ENCODE measurements at places on chromosomes 7 and 10.
A peak's percentile ranks its signal among the peaks of the same experiment; 100 is the strongest.

DNA sequence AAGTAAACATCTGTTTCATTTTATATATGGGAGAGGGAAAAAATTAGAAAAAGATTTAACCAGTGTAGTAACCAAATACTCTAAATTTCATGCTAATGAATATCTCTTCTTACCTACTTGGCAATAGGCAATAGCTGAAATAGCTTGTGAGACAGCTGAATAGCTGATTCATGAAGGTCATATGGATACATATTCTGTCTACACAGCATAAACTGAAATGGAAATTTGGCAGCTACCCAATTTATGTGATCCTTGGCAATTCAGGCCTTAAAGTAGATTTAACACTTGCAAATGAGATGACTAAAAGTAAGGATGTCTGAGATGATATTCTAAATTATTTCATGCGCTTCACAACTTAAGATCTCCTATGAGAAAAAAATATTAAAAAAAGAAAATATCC lies 261.2 kb upstream of the SEMA3A start:
- peak; percentile 1 for DNase-seq

DNA sequence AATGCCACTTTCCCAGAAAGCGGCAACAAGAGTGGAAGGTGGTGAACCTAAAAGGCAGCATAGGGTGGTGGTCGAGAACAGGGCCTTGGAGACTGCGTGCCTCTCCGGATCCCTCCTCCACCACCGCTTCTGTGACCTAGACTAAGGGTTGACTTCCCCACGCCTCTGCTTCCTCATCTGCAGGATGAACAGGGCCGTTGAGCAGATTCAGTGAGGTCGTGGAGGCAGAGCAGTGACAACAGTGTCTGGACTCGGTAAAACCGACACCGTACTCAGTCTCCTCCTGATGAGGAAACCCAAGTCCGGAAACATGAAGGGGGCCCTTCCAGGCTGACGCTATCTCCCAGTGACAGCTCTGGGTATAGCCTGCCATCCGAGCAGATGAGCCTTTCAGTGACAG lies 162.6 kb downstream of the CELF2 start:
- DNase-seq, result peak; percentile 89

DNA sequence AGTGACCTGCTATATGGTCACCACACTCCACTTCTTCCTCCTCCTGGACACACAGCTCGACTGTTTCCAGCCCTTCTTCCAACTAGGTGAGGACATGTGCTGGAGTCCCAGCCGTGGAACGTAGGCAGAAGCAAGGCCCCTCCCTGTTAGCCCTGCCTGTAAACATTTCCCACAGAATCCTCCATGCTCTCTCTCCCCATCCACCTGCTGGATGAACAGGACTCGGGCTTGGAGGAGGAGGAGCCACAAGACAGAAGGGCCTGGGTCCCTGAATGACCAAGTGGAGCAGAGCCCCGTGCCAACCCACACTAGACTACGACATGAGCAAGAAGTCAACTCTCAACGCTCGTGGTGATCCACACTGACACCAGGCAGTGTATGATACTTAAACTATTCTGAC lies 9.9 kb downstream of the CNPY1 start:
- DNase-seq, result no peak

- DNase-seq, result no peak
These were observed 72.0 kb downstream of the KCNMA1 start for GRCh38 chr10:77565590-77566023.

DNA sequence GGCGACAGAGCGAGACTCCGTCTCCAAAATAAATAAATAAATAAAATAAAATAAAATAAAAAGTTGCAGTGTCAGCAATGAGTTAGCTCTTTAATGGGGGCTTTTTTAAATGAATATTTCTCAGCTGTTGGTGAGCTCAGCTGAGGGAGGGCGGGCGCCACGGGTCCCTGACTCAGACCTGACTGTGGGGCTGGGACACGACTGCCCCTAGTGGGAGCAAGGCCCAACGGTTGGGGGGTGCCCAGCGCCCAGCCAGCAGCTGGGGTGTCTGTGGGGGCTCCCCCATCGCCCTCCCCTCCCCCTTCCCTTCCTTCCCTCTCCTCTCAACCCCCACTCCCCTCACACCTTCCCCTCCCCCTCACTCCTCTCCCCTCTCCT lies 46.6 kb downstream of the PWWP2B start:
- peak; percentile 93 for DNase-seq

- DNase-seq, result no peak
These were observed 119.7 kb downstream of the ABLIM1 start for GRCh38 chr10:114538181-114538906.

GRCh38 chr10:101694674-101695403 lies at the start of gene FBXW4:
TSS of gene FBXW4 (minus strand) at chr10:101695170. CDS start at chr10:101695105, 65 bp downstream.
- peak; percentile 82 for DNase-seq

DNA sequence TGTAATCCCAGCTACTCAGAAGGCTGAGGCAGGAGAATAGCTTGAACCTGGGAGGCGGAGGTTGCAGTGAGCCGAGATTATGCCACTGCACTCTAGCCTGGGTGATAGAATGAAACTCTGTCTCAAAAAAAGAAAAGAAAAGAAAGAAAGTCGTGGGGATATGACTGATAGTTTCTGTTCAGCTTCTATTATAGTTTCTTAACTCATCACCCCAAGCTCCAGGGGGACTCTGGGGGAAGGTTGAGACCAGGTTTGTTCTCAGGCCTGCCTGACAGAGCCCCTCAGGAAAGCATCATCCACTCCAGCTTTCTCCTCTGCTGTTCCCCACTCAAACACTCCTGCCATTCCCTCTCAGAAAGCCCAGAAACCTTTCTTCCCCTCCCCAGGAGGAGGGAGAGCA lies 542.4 kb upstream of the GALNT17 start:
- DNase-seq, result no peak

DNA sequence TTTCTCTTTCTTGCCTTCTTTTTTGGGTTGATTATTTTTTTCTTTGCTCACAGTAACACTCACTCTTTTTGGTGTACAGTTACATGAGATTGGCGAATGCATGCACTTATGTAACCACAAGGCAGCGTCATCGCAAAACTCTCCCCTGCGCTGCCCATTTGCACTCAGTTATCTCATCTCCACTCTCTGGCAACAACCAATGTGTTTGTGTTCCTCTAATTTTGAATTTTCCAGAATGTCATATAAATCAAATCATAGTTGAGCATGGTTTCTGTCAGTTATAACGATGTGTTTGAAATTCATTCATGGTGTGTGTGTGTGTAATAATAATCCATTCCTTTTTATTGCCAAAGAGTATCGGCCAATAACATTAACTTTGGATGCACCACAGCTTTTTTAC lies 23.0 kb upstream of the IGFBP3 start:
- DNase-seq, result no peak

- no peak for DNase-seq
These were observed 14.8 kb downstream of the CCL24 start for GRCh38 chr7:75798770-75799169.

DNA sequence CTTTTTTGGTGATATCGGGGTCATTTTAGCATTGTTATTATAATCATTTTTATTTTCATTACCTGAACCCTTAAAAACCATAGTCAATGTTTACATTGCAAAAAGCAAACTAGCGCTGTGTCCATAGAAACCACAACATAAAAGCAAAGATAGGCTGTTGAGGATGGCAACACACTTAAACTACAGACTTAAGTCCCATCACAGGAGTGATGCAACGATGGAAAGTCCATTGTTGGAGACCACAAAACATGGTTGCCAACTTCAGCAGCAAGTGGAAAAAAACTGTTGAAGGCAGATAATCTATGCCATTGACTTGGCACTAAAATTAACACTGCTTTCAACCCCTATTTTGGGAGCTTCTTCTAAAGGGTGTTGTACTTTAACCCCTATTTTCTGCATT lies 398.8 kb upstream of the IGFBP3 start:
- DNase-seq, result no peak

DNA sequence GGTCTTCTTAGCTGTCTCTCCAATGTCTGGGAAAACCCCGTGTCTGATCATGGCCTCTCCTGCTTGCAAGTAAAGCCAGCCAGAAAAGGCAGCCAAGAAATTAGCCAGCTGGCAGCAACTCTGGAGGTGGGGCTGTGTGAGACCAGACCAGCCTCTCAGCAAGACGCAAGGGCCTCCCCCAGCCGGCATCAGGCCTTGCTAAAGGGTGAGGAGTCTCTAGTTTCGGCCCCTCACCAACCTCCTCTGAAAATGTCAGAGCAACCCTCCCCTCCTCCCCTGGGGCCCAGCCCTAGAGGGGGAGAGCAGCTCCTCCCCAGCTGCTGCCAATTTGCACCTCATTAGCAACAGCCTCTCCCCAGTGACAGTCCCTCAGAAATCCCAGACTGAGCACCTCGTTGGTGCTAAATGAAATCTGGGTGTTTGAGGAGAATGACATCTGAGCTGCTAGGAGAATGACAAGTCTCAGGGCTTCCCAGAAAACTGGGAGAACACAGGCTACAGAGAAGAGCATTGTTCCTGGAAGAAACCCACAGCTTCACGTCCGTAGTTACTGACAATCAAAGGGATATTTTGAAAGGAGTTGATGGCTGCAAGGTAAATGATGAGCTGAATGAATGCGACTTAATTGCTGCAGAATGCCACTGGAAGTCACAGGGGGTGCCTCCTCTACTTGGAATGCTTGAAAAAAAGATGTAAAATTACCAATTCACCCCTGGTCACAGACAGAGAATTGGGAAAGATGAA lies 25.9 kb downstream of the DGKI start:
- DNase-seq, result no peak

- DNase-seq, result no peak
These were observed 105.6 kb upstream of the GPR26 start for GRCh38 chr10:123560301-123561140.

DNA sequence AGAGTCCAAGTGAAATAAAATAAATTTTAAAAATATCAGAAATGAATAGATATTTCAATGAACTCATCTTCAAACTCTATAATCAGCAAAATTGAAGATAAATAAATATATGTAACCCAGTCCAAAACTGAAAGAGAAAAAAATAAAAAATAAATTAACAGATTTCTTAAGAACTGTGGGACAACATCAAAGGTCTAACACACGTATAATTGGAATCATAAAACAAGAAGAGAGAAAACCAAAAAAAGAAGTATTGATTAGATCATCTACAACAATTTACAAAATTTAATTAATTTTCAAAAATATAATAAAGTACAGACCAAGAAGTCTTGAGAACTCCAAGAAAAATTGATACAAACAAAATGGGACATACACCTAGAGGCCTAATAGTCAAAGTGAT lies 625.8 kb upstream of the SORCS1 start:
- no peak for DNase-seq

GRCh38 chr7:26667514-26668133 lies 196.8 kb downstream of the SKAP2 start:
- peak; percentile 83 for DNase-seq

- DNase-seq, result no peak
These were observed at the start of gene PHKG1 for GRCh38 chr7:56092789-56093531. TSS of gene PHKG1 (minus strand) at chr7:56092952. CDS start at chr7:56088941, 4,011 bp downstream.

- no peak for DNase-seq
These were observed 49.0 kb downstream of the SLIT1 start for GRCh38 chr10:97136756-97137155.

GRCh38 chr10:27912231-27912630 lies 86.6 kb downstream of the ODAD2 start:
- no peak for DNase-seq

DNA sequence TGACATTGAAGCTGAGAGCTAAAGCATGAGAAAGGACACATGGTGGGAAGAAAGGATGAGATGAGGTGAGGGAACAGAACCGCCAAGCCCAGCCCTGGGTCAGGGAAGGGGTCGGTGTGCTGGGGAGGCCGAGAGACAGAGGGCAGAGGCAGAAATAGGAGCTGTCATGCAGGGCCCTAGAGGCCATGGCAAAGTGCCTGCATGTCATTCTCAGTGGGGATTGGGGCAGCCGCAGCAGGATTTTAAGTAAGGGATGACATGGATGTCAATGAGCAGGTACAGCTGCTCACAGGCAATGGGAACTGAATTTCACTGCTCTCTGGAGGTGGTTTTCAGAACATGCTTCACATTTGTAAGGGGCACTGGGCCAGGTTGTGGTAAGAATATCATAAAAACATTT lies 227.4 kb downstream of the RAB11FIP2 start:
- DNase-seq, result no peak

DNA sequence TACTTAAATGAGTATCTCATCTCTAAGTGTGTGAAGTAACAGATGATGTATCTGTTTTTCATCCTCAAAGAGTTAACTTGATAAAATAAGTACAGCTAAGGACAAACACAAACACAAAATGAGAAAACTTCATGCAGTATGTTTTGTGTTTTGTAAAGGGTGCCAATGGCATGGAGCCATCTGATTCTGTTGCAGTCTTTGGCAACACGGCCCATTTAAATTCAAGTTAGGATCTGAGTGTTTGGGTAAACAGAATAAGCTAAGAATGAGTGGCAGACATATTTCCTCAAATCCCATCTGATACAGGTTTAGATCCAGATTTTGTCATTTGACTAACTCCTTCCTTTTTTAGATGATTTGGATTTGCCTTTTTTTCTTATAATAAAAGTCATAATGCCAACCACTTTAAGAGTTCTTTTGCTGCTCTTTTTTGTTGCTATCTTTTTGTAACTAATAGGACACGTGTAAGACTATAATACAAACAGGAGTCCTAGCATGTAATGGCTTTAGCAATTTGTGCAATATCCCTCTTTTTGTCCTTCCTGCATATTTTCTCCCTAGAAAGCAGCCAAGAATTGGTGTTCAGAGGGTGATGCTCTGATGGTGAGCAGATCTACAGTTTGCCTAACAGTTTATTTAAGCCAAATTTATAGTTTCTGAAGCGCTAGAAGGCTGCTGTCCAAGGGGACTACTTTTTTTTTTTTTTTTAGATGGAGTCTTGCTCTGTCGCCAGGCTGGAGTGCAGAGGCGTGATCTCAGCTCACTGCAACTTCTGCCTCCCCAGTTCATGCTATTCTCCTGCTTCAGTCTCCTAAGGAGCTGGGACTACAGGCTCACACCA lies 18.9 kb upstream of the ACTA2 start:
- no peak for DNase-seq

DNA sequence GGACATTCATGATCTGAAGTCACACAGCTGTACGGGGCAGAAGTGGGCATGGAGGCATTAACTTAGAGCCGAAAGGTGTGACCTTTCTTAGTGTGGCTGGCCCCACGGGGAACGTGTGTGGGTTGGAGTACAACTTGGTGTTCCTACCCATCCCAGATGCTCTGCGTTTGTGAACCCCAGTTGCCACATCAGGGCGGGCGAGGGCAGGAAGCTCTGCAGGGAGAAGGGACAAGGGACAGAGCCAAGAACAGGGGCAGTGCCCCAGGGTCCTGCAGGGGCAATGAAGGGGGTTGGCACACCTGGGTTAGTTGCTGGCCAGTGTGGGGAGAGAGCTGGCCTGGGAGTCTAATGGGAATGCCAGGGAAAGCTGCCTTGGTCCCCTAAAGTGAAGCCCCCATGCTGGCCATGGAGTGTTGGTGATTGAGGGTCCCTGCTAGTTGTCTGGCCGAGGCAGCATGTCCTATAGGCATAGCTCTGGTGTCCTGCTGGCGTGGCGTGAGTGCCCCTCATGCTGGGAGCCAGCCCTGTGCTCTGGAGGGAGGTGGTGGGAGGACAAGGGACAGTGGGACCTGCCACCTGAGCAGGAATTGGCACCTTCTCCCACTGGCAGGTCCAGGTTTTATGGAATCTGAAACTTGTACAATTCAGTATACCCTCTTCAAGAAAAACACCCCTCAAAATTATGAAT lies 18.9 kb downstream of the HTRA1 start:
- no peak for DNase-seq

Measured in suppressor macrophage treated with lipopolysaccharide for 1 hour (primary cell).